Stimulated activated CD8-positive, alpha-beta memory T cell treated with anti-CD3 and anti-CD28 coated beads, Interleukin-15, amount 100 ng/mL, for 4 hours (primary cell): ENCODE measurements at places on chromosomes 3 and 15.

GRCh38 chr3:17412950-17413530 is 329.4 kb downstream of the TBC1D5 start:
- DNase-seq: no peak

GRCh38 chr3:94734206-94734605 is 671.3 kb downstream of the NSUN3 start:
- DNase-seq: no peak

DNA sequence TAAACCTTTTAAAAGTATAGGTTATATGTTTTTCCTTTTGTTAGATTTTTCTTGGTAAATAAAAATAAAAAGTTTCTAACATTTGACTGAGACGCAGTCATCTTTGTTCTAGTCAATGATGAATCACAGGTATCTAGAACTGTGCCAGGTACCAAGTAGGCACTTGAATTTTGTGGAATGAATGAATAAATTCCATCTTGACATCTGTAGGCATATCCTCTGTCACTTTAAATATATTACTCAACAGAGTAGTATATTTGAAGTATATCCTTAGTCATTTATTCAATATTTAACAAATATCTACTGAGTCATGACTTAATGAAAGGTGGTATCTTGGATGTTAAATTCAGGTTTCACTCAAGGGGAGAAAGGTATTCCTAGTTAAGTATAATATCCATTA is 828.4 kb downstream of the TUSC7 start:
- no peak for DNase-seq

DNA sequence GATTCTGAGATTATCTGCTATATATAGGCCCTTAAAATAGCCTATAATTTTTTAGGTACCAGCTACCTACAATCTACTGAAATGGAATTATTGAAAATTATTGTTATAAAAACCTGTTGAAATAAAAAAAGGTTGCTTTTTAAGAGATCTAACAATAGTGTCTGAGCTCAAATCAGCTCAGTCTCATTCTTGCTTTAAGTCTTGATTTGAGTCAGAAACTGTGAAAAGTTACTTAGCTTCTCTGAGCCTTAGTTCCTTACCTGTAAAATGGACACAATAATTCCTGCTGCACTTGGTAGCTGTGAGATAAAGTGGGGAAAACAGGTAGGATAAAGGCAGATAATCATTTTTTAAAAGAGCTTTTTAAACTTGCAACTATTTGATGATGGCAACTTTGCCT is 118.8 kb upstream of the UBE2E2 start:
- DNase-seq: no peak

DNA sequence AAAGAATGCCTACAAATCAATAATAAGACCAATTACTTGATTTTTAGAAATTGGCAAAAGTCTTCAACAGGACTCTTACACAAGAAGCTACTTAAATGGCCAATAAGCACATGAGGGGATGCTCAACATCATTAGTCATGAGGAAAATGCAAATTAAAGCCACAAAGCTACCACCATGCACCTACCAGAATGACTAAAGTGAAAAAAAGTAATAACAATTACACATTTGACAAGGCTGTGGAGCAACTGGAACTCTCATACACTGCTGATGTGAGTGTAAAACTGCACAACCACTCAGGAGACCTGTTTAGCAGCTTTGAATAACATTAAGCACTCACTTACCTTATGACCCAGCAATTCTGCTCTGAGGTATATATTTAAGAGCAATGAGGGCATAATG is 68.4 kb downstream of the PPCDC start:
- DNase-seq: no peak

DNA sequence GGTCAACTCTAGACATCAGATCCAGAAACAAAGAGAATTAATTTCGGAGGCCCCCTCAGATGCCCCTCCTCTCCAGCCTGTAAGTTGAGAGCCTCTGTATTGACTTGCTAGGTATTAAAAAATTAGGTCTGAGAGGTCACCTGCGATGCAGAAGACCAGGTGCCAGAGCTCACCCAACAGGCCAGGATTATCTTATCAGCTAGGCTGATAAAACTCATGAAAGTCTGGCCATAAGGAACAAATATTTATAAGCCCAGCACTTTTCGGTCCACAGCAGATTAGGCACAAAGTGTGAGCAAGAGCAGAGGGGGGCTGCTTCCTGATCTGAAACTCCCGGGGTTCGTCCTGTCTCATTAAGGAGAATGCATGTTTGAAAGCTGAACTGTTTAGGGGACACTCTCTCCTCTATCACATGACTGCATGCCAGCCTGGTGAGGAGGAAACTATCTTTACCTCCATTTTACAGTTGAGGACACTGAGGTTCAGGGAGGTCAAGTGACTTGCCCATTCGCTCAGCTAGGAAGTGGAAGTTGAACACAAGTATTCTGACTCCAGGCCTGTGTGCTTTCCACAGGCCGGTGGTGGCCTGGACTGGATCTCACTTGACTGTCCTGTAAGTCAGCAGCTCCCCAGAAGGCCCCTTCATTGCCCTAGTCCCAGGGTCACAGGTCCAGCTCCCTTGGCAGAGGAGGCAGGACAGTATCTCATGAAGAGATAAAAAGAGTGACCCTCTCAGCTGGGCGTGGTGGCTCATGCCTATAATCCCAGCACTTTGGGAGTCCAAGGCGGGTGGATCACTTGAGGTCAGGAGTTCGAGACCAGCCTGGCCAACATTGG is 39.6 kb upstream of the MAGEF1 start:
- DNase-seq: no peak

DNA sequence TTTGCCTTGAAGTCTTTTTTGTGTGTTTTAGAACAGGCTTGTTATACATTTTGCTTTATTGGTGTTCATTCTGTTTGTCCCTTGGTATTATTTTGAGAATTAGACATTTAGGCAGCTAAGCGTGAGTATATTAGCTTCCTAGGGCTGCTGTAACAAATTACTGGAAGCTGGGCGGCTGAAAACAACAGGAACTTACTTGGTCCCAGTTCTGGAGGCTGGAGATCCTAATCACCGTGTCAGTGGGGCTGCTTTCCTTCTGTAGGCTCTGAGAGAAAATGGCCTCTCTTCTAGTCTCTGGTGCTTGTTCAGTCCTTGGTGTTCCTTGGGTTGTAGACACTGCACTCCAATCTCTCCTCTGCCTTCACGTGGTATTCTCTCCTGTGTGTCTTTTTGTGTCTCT is 142.3 kb downstream of the KLHL25 start:
- DNase-seq: no peak

DNA sequence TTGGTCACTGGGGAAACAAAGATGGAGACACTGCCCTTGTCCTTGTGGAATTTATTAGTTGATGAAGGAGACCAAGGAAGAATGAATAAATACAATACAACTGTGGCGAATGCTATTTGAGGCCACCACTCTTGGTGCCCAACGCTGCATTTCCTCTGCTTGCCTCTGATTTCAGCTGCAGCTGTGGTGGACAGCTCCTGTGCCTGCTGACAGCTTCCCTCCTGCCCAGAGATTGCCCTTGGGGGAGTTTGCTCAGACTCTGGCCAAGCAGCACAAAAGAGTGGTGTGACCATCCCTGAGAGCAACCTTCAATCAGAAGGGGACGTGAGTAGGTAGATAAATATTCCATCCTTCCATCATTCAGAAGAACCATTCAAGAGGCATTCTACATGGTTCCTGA is 64.6 kb upstream of the FHIT start:
- no peak for DNase-seq

DNA sequence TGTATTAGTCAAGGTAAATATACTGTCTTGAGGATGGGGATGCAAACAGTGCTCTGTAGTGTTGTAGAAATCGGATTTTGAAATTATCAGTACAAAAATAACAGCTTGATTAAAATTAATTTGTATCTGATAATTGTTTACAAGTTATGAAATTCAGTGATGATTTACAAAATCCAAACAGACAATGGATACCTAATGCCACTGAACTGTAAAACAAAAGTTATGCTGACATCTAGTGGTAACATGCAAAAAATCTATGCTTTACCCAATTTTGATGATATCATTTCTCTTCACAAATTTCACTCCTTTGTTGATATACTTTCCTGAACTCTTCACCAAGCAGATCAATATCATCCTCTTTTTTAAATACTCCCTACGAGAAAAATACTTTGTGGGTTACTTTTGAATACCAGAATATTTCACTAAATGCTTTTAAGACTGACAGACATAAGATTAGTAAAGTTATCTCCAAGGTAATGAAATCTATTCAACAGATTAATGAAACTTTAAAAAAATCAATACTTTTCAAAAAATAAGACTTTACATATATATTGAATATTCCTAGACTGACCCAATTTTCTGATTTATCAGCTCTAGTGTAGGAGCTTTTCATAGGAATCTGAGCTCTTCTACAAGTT is 36.0 kb downstream of the MNS1 start:
- DNase-seq: no peak

- DNase-seq: no peak
Observed at GRCh38 chr3:94794563-94794962, 731.7 kb downstream of the NSUN3 start.

DNA sequence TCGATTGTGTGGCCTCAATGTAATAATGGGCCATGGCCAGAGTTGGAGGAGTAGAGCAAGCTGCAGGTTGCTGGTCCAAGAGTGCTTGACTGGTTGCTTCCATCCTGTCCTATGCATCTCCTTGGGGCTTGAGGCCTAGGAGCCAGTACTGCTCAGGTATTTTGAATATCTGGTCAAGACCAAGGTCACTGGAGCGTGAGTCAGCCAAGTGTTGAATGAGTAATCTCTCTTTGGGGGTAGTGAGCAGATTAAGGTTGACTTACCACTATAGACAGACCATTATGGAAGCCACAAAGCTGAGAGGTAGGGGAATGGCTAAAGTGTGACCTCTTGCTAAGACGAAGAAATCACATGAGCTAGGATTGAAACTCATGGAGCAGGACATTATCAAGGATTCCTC is 9.4 kb upstream of the PARP6 start:
- DNase-seq: no peak

GRCh38 chr3:73718326-73719110 is 93.8 kb upstream of the PDZRN3 start:
- no peak for DNase-seq

DNA sequence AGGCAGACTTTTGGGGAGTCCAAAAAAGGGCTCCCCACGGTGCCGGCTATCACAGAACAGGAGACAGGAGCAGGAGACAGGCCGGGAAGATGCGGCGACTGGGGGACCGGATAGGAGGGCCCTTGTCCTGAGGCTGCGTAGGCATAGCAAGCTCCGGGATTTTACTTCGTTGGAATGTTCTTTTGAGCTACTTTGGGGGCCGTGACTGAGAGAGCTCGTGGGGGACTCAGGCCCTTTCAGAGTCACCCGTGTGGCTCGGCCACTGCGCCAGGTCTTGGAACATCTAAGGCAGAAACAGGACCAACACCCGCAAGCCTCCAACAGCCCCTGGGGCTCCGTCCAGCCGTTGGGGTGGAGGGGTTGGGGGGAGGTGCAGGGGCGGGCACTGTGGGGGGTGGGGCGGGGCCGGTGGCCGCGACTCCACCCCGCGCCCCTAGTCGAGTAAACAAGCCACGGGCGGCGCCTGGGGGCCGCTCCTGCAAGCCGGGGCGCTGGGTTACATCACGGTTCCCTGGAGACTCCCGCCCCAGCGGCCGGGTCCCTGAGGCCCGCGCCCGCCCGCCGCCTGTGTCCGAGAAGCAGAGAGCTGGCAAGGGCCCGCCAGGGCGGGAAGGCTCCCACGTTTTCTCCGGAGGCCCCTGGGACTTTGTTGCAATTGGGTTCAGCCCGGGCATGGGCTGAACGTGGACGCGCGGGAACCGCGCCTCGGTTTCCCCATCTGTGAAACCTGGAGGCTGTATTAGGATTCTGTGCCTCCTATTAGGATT is 23.3 kb upstream of the C15orf39 start:
- no peak for DNase-seq

- no peak for DNase-seq
Observed at GRCh38 chr3:52313774-52314188, 2.3 kb upstream of the DNAH1 start.

- no peak for DNase-seq
Observed at GRCh38 chr15:91263632-91264531, 163.8 kb downstream of the SV2B start.

DNA sequence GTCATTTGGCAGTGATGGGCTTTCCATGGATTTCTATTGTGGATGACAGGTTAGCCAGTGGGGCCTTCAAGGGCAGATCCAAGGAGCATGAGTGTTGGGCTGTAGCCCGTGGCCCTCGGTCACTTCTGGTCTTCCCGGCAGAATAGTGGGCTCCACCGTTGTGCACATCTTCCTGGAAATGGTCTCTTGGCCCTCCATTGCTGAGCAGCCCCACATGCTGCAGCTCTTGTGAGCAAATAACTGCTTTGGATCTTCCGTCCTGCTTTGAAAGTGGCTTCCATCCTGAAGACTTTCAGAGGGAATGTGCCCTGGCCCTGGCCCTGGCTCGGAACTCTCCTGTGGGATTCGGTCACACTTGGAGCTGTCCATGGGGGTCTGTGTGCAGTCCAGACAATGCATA is 102.8 kb downstream of the SNRPN start:
- DNase-seq: no peak

GRCh38 chr3:29410660-29411405 is 130.0 kb downstream of the RBMS3 start:
- DNase-seq: no peak

DNA sequence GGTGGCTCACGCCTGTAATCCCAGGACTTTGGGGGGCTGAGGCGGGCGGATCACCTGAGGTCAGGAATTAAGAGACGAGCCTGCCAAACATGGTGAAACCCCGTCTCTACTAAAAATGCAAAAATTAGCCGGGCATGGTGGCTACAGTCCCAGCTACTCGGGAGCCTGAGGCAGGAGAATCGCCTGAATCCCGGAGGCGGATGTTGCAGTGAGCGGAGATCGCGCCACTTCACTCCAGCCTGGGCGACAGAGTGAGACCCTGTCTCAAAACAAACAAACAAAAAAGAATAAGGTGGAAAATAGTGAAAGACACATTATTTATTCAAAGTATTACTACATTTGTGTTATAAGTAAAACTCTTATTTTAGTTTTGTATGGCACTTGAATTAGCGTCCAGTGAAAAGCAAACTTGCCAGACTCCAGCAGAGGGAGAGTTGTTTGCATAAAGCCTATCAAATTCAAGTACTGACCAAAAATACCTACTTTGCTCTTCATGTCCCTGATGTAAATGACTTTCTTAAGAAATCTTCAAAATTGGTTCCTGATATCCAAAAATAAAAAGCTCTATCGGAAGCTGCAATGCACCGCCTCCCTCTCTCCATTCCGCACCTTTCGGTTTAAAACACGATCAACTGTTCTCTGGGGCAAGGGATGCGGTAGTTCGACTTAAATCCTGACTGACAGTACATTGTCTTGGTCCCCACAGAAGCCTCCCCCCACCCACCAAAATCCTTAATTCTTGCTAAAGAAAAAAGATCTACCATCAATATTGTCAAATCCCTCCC is 1.2 kb downstream of the TRPM7 start:
- DNase-seq: no peak

- no peak for DNase-seq
Observed at GRCh38 chr3:15926871-15927270, 129.1 kb upstream of the ANKRD28 start.

DNA sequence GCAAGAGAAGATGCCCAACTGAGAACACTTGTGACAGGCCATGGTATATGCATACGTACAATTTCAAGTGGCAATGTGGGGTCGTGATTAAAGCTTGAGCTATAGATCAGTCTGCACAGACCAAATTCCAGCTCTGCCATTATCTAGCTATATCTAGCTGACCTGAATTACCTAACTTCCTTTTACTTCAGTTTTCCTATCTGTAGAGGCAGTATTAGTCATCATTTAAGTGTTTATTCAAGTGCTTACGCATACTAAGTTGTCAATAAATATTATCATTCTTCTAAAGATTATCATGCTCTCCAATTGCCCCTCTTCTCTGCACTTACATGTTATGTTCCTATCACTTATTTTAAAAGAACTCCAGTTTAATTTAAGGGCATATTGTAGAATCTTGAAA is 87.9 kb downstream of the ARPP21 start:
- no peak for DNase-seq

- DNase-seq: no peak
Observed at GRCh38 chr3:49616491-49616941, 57.6 kb upstream of the APEH start.
